Astrocyte of the cerebellum (primary cell): ENCODE measurements at places on chromosomes 4 and X.

DNA sequence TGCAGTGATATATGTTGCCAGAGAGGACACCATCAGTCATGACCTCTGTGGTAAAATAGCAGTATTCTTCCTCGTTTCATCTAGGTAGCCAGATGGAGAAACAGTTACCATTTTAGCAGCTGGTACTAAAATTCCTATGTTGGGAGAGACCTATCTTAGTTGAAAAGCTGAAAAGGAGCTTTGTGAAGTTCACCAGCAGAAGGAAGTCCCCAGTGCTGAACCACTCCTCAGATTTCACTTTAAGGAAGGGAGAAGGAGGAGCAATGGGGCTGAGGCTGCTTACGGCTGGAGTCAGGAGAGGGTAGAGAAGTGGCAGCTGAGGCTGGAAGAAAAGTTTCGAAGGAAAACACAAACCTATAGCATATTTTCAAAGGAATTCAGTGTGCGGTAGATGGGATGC, 103.7 kb downstream of the ATXN3L start:
- DNase-seq: no peak

- DNase-seq: no peak
These were observed 127.3 kb downstream of the MAD2L1 start for GRCh38 chr4:119939071-119939995.

DNA sequence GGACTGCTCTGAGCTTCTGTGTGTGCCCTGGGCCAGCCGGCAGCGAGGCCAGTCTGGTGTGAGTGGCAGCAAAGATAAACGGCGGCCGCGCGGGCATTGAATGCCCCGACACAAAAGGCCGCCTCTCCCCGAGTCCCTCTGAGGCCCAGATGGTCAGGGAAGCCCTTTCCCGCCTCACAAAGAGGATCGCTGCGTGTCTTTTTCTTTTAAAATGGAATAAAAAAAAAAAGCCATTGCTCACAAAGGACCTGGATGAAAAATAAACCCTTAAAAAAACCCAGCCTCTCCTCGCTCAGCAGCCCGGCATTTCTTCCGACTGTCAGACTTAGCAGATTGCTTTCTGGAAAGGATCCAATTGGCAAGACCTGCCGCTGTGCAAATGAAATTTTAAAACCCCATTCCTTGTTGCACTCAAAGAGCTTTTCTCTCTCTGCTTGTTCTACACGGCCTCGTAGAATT, 578.7 kb downstream of the BCOR start:
- DNase-seq: peak; percentile 20

DNA sequence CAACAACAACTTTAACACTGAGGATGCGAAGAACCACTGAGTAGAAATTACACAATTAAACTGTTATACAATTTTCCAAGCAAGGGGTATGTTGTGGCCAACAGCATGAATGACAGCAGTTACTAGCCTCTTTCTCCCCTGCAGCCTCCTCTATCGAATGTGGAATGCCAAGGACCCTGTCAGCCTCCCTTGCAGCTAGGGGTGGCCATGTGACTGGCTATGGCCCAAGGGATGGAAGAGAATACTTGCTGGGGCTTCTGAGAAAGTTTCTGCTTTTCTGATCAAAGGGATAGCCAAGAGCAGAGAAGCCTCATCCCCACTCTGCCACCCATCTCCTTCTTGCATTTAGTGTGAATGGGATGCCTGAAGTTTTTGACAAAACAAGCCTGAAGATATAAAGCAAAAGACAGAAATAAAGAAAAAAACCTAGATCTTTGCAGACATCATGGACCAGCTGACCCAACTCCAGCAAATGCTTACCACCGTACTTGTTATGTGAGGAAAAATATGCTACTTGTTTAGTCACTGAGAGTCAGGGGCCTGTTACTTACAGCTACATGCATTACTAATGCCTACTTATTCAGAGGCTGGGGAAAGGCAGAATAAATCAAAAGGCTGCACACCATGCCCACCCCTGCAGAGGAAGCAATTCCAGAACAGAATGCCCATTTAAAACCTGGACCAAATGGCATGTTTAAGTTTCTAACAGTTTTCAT, 32.0 kb downstream of the DCTD start:
- no peak for DNase-seq

GRCh38 chrX:103423955-103424638, 47.8 kb downstream of the BEX3 start:
- DNase-seq: no peak

DNA sequence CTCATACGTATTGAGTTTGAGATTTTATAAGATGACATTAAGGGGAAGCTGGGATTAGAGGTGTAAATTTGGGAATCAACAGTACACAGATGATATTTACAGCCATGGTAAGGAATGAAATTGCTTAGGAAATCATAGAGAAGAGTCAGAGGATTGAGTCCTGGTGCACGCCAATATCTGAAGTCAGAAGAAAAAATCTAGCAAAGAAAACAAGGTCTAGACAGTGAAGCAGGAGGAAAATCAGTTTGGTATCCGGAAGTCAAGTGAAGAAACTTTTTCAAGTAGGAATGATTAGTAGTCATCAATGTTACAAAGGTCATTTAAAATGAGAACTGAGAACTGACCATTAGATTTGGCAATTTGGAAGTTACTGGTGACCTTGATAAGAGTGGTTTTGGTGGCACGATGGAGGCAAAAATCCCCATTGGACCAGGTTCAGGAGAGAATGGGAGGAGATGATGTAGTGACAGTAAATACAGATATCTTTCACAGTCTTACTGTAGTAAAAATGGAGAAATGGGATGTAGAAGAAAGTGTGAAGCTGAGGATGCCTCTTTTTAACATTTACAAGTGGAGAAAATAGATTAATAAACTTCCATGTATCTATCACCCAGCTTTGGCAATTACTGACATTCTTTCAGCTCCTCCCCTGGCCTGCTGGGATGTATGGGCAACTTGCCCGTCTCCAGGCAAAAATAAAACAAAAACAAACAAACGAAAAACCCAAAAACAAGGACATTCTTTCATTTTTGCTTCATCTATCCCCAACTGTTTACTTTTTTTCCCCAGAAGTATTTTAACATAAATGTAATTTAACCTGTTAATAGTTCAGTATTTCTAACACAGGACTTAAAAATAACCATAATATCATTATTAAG, 11.4 kb upstream of the GPR34 start:
- DNase-seq: no peak

GRCh38 chr4:117514391-117515175, 429.2 kb upstream of the TRAM1L1 start:
- DNase-seq: no peak

GRCh38 chrX:38811515-38812243, 10.4 kb downstream of the MID1IP1 start:
- DNase-seq: no peak

- DNase-seq: no peak
These were observed 22.0 kb downstream of the C4orf54 start for GRCh38 chr4:99635601-99636000.

DNA sequence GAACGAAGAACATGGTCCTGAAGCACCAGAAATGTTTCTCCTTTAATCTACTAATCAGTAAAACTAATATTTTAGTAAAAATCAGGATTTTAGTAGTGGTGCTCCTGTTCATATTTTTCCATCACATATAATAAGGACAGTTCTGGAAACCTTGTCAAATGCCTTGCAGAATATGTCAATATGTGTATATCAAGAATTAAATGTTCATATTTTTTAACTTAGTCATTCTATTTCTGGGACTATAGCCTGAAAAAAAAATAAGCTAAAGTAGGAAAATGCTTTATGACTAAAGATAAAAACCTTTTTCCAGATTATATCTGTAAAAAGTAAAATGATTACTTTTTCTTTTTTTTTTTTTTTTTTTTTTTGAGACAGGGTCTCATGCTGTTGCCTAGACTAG, 65.1 kb downstream of the MAB21L2 start:
- no peak for DNase-seq
